NB4 (cell line): ENCODE measurements at places on chromosomes 12 and 14.

- DNase-seq = no peak
Measured at GRCh38 chr12:46494424-46494823, 121.9 kb upstream of the SLC38A2 start.

- DNase-seq = no peak
Measured at GRCh38 chr12:104939089-104939488, 19.0 kb downstream of the SLC41A2 start.

GRCh38 chr12:127556231-127556886 is 710.6 kb upstream of the TMEM132C start:
- DNase-seq = peak; percentile 11

GRCh38 chr12:113697651-113698509 is 226.2 kb upstream of the LHX5 start:
- DNase-seq = no peak

- no peak for DNase-seq
Measured at GRCh38 chr12:111094157-111095010, 174.0 kb upstream of the MYL2 start.

GRCh38 chr14:33675415-33676130 is 275.3 kb downstream of the EGLN3 start:
- DNase-seq = no peak

- DNase-seq = no peak
Measured at GRCh38 chr12:124392667-124393413, 97.9 kb downstream of the RFLNA start.

GRCh38 chr14:90405101-90405500 is 8.3 kb downstream of the CALM1 start:
- DNase-seq = no peak

GRCh38 chr12:52493172-52493571 is at the start of gene KRT6A:
KRT6A (minus strand) TSS chr12:52493257; CDS start chr12:52493188, 69 bp downstream.
- no peak for DNase-seq

GRCh38 chr14:50666772-50667683 is 1.1 kb downstream of the SAV1 start:
- peak; percentile 55 for DNase-seq

DNA sequence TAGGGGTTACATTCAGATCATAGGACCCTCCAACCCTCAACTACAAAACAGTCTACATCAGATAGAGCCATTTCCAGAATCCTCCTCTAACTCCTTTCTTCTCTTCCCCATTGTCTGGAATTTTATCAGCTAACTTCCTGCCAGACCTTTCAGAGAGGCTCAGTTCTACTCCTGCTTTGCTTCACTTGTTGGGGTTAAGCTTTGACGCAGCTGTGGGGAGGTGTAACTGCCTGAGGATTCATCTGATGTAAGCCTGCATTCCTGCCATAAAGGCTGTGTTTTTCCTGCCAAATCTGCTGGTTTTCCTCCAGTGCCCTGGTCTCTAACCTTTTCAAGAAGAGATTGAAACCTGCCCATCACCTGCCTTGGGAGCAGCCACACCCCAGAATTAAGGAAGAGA is 16.9 kb downstream of the DHRS2 start:
- no peak for DNase-seq

DNA sequence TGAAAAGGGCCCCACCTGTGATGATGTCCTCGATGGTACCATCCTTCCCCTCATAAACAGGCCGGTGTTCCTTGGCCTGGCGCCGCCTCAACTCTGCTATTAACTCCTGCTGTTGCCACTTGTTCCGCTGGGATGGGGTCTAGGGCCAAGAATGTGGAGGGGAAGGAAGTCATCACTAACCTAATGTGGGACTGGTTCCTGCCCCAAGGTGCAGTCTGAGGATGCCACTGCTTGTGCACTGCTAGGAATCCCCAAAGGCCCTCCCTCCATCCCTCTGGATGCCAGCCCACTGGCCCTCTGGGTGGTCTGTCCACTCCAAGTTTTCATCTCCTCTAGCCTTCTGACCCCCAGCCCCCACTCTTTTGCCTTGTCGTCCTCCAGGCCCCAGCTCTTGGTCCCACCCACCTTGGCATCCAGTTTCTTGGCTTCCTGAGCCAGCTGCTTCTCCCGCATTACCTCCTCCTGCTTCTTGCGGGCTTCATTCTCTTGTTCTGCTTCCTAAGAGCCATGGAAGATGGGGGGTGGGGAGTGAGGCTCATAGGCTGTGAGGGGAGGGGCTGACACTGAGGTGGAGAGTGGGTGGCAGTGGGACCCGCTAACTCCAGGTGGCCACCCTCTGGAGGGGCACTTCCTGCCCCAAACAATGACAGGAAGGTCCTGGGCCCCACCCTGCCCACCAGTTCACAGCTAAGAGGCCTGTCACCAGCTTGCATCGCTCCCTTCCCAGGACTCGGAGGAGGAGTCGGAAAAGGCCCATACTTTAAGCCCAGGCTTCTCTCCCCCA is 23.7 kb downstream of the PRPF40B start:
- DNase-seq = peak; percentile 19

DNA sequence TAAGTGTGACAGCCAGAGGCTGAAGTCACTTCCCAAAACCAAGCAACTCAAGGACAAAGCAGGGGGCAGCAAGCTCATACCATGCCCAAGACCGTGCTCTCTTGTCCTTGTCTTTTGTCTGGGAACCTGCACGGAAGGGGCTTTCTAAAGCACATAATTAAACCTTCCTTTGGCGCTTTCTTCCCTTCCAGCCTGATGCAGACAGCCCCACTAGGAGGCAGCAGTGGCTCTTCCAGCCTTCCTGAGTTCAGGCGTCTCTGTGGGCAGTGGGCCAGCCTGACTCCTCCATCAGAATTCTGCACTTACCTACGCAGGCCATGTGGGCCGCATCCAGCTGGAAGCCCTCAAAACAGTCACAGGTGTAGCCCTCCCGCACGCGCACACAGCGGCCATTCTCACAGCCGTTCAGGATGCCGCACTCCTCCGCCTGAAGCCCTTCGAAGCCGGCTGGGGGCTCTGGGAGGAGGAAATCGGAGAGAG is 7.6 kb downstream of the ISCA2 start:
- peak; percentile 49 for DNase-seq

- DNase-seq = no peak
Measured at GRCh38 chr14:63910583-63911363, 58.0 kb downstream of the SYNE2 start.

- no peak for DNase-seq
Measured at GRCh38 chr12:66403746-66404145, 101.5 kb downstream of the HELB start.

DNA sequence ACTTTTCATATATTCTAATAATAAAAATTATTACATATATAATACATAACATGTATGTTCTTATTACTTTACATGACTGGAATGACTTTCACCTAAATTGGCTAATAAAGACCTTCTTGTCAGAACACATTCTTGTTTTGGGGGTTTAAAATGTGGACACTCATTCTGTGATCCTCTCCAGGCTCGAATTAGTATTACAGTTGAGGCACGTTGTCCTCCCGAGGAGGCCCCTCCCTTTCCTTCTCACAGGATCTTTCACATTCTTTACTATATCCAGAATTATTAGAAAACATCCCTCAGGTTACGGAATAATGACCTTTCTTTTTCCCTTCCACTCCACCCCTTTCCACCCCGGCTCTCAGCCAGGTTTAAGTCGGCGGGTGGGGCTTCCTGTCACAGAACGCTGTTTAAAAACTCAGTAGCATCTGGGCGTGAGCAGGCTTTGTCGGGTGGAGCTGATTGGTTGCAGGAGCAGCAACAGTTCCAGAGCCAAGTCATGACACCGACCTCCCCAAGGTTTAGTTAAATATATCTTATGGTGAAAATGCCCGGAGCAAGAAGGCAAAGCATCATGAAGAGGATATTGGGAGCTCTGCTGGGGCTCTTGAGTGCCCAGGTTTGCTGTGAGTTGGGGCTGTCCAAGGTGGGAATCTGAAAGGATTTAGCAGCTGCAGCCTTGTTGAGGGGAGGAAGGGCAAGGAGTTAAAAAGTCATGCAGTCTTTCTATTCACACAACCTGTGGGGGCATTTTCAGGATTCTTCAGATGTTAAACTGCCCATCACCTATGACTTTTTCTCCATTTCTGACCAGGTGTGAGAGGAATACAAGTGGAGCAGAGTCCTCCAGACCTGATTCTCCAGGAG is 396.7 kb upstream of the OR4E1 start:
- DNase-seq = peak; percentile 1

DNA sequence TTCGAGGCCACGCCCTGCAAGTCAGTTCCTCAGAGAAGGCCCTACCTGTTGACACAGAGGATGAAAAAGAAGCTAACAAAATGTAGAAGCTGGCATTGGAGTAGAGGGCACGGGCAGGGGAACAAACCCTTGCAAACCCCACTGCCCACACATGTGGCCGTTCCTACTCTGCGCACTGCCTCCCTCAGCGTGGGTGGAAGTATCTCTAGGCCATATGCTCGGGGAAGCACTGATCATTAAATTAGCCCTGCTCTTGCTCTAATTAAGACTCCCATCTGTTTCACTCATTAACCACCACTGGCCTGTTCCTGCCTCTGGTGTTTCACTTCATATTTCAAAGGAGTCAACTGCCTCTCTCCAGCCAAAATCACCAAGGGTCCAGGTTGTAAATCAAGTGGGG is 201.2 kb upstream of the SFSWAP start:
- DNase-seq = no peak

GRCh38 chr14:61192989-61193388 is 88.1 kb downstream of the TMEM30B start:
- DNase-seq = no peak

GRCh38 chr12:3770891-3771290 is 18.0 kb upstream of the CRACR2A start:
- DNase-seq = no peak

- DNase-seq = no peak
Measured at GRCh38 chr12:64681200-64682052, 71.1 kb downstream of the RASSF3 start.

DNA sequence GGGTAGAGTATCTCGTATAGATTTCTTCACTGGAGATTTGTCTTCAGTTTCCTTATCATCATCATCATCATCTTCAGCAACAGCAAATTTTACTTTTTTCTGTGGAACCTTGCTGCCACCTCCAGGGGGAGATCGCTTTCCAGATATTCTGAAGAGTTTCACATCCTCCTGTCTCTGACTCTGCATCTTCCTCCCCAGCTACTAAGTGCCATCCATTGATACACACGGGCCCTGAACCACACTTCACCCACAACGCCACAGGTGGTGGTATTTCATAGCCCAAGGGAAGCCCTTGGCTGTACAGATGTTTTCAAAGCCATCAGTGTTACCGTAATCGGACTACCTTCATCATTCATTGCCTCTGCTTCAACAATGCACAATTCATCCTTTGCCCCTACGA is 82.2 kb downstream of the PPP2R5C start:
- DNase-seq = peak; percentile 56

DNA sequence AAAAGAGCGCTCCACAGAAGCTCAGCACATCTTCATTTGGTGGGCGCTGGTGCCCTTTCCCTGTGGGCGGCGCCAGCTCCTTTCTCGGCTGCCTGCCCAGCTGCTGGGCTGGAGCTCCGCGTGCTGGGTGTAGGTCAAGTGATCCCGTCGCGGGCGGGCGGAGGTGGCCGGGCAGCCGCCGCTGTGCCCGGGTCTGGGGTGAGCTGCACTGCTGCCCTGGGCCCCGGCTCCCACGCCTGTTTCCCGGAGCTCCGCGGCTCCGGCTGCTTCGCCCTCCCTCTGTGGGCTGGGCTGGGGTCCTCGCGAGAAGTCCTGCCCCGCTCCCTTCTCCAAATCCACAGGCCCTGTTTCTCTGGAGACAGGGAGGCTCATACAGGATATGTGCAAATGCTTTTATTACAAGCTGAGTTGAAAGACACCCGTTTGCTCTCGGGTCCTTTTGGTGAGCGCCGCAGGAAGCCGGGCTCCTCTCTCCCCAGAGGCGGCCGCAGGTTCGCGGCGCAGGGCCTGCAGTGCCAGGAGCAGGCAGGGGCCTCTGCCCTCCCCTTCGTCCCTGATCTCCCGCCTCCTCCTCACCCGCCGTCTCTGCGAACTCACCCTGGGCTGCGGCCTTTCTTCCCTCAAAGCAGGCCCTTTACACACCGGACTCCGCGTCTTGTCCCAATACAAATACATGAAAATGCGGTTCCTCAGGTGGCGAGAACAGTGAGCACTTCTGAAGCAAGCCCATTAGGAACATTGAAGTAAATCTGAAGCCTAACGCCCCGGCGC is 67.8 kb upstream of the CAPRIN2 start:
- peak; percentile 75 for DNase-seq

GRCh38 chr12:92012691-92013090 is 133.0 kb downstream of the BTG1 start:
- no peak for DNase-seq

DNA sequence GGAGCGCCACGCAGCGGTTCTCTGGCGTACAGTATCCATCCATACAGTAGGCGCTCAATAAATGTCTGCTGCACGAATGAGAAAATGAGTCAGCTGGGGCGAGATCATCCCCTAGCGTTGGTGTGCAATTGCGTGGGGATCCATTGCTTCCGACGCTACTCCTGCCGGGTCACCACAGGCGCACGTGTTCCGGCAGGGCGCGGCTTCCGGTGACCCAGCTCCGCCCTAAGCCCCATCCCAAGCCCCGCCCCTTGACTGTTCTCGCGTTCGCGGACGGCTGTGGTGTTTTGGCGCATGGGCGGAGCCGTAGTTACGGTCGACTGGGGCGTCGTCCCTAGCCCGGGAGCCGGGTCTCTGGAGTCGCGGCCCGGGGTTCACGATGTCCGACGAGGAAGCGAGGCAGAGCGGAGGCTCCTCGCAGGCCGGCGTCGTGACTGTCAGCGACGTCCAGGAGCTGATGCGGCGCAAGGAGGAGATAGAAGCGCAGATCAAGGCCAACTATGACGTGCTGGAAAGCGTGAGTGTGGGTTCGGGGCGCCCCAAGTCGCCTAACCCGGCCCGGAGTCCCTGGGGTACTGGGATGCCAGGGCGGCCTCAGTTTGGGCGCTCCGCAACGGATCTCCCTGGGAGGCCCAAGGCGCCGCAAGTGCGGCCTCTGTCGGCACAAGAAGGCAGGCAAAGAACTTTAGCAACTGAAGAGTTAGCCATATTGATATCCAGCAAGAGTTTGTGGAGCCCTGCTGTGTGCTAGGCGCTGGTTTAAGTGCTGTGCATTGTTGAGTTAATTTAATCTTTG is at the start of gene PSMD9:
Gene PSMD9 (plus strand): TSS at position 313 of the 796 bp plus-strand sequence. CDS start 67 bp downstream, at position 380.
- DNase-seq = peak; percentile 100

GRCh38 chr12:128033473-128033872 is 233.5 kb upstream of the TMEM132C start:
- no peak for DNase-seq

GRCh38 chr12:125193376-125194152 is 128.3 kb downstream of the AACS start:
- DNase-seq = no peak

- DNase-seq = no peak
Measured at GRCh38 chr12:104751594-104751993, 206.5 kb downstream of the SLC41A2 start.

GRCh38 chr12:83128540-83128939 is 441.8 kb downstream of the TMTC2 start:
- DNase-seq = no peak
